Putamen (tissue), 1 donor: ENCODE measurements at places on chromosomes 1 and 21.

DNA sequence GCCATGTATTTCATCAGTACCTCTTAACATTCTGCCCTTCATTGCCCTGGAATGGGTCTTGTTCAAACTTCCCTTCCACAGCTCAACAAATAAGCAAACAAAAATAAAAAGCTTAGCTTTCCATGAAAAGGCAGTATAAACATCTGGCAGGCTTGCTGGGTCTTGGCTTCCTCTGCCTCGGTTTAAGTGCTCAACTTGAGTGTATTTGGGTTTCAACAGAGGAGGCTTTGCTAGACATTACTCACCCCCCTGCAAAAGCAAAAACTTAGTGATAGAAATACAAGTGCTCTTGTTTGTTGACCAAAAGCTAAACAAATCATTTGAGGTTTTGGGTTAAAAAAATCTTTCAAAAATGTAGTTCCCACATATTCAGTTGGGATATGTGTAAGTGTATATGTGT is 518.5 kb downstream of the PLPP3 start:
- DNase-seq, result no peak

DNA sequence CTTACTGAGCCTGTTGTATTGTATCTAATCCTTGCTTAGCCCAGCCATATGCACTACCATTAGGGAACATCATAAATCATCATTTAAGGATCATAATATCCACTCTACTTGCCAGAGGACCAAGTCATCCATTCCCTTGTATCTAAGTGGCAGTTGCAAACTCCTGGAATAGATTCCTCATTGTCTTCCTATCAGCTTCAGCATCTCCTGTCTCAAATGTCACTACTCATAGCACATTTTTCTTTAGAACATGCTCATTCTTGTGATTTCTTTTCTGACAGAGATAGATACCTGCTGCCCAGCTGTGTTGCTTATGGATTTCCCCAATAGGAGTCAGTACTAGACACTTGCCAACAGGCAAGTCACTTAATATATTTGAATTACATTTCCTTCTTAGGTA is 84.3 kb downstream of the OLFML3 start:
- DNase-seq, result no peak

- no peak for DNase-seq
Measured at GRCh38 chr1:217133958-217134856, 411.0 kb upstream of the ESRRG start.

GRCh38 chr1:155911156-155912055 is at the start of gene RIT1:
Gene RIT1 (minus strand): TSS chr1:155911349. CDS start chr1:155910761, 588 bp downstream.
- DNase-seq, result peak; percentile 84

GRCh38 chr1:113982949-113983348 is 3.7 kb downstream of the OLFML3 start:
- no peak for DNase-seq

DNA sequence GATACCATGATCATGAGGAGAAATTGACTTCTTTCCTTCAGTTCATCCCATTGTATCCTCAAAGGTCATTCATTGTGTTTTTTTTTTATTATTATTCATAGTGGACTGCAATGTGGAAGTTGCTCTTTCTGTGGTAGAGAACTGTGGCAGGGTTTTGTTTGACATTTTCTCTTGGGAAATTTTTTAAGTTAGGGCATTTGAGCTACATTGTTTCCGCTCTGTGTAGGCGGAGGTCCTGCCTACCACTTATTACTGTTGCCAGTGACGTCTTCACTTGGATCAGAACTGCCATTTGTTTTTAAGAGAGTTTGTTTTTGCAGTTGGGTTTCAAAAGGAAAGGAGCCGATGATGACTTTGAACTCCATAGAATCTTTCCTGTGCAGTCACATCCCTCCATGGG is 287.4 kb upstream of the FMN2 start:
- no peak for DNase-seq

GRCh38 chr21:36450511-36450910 is 29.4 kb downstream of the CLDN14 start:
- DNase-seq, result peak; percentile 14

DNA sequence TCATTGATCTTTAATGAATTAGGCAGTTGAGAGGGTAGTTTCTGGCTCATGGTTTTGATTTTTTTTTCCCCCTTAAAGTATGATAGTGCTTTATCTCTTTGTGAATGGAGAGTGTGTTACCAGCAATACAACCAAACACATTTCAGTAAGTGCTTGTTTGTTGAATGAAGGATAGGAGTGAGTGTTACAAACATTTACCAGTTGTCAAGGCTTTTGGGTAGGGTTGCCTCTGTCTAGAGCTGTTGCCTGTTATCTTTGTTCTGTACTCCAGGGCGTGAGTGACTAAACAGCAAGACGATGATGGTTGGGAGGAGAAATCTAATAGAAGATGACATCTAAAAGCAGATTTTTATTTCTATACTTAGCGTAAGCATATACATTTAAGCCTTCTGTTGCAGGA is 21.5 kb downstream of the MAP3K7CL start:
- no peak for DNase-seq

DNA sequence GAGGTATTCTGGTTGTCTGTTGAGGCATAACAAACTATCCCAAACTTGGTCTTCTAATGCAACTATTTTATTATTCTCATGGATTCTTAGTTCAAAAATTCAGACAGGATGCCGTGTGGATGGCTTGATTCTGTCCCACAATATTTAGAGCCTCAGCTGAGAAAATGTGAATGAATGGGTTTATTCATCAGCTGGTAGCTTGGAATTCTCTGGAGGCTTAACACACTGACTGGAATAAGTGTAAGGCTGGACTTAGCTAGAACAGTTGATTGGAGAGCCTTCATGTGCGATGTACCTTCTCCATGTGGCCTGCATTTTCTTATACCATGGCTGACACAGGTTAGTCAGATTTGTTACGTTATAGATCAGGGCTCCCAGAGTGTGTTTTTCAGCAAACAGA is 30.8 kb downstream of the TNNI3K start:
- no peak for DNase-seq

DNA sequence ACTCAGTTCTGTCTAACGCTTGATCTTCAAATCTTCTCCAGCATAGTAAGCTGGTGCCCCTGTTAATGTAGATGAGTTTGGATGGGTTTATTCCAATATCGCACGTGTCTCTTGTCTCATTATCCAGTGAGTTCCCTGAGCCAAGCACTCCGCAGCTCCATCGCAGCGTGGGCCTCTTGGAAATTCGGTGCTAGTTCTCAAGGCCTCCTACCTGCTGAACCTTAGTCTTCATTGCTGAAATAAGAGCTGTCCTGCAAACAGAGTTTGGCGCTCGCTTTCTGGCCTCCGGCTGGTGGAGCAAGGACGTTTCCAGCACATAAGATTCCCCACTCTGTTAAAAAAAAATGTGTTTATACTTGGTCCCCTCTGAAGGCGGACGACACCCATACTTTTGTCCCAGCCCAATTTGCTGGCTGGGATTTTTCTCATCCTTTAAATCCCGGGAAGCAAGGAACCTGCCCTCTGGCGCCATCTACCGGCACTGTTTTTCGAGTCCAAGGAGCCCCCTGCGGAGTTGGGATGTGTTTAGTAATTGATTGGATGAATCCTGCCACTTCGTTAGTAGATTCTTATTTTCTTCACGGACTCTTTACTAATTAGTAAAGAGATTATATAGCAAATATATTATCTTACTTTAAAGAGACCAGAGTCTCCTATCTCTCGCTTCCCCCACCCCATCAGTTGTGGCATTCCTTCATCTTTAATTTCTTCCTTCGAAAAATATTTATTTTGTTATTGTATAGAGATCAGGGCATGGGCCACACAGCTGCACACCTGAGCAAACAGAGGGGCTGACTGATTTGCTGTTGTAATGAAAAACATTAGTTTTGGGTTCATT is 14.7 kb downstream of the JUN start:
- DNase-seq, result peak; percentile 55

GRCh38 chr1:24286246-24287010 is 32.7 kb upstream of the GRHL3 start:
- DNase-seq, result no peak

DNA sequence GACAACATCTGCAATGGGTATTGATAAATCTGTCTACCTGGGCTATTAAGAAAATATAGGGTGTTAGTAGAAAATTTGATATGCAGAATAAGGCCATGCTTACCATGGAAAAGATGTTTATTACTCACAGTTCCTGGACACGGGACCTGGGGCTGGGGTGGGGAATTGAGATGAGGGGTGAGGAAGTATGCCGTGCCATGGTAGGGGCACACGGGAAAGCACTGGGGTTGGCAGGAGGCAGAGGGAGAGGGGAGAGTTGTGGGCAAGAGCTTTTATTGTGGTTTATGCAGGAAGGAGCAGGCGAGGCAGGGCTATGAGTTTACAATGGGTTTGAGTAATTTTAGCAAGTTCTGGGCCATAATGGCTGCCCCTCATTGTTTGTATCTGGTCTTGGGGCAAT is 493.8 kb downstream of the SIPA1L2 start:
- DNase-seq, result no peak

DNA sequence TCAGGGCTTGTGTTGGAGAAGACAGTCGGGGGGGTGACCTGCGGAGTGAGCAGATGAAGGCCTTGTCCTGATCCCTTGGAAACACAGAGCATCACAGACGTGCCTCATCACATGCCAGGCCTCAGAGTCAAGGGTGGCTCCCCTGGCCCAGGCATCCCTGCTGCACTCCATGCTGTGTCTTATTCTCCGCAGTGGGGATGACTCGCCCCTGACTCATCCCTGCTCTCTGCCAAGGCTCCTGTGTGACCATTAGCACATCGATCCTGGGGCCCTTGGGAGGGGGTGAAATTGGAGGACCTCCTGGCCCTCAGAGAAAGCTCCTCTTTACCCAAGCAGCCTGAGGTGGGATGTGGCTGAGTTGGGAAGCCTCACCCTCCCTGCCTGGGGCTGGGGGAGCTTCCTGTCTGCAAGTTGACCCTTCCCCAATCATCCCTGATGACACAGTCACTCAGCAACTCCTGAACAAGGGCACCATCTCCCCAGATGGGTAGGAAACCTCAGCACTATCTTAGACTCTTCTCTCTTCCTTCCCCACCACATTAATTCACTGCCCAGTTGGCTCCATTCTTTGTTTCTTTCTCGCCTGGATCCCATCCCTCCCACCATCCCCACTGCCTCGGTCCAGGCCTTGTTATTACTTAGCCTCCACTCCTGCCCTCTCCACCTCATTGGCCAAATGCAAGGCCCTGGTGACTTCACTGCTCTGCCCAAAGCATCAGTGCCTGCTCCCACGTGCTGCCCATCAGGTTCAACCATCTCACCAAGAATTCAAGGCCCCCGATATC is 74.6 kb downstream of the CAMK2N1 start:
- no peak for DNase-seq

GRCh38 chr1:117271959-117272358 is 61.2 kb upstream of the VTCN1 start:
- DNase-seq, result no peak

DNA sequence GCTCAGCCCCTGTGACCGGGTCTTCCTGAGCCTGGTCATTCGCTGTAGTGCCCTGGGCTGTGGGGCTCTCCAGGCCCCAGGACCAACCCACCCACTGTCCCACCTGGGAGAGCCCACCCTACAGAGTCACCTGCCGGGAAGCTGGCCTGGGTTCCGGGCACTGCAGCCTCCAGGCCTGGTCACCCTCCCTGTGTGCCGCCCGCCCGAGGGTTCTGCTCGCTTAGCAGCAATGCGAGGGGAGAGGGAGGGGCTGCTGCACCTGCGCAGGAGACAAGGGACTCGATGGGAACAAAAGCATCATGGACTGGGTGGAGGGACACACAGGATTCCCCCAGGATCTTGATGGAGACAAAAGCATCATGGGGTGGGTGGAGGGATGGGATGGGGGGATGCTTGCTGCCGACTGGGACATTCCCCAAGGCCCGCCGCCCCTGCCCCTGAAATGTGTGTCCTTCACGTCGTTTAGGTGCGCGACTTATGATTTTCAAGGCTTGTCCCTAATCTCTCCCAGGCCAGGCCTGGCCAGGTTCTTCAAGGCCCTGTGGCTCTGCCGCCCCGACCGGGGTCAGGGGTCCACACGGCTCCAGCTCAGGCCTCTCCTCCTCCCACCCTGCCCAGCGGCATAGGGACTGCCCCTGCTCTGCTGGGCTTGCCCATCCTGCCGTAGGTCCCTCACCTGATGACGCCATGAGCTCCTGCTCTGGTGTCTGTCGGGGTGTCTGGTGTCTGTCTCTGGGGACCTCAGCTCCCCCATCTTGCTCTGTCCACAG is 1.7 kb downstream of the KRTAP10-8 start:
- no peak for DNase-seq
